H9 (cell line): ENCODE measurements at places on chromosomes 5 and 9. TPM values are rescaled to one million over a fixed set of nuclear protein-coding genes. Genes with fewer than 3 reads are reported as not detected.

GRCh38 chr5:82613891-82614290 lies 335.7 kb upstream of the RPS23 start:
- no peaks in the 10 kb centered on the region for H3K4me1 ChIP-seq
- no peaks in the 10 kb centered on the region for H3K27me3 ChIP-seq
- peaks cover 31% of the 10 kb centered on the region for H3K36me3 ChIP-seq
- DNase-seq: no peak

DNA sequence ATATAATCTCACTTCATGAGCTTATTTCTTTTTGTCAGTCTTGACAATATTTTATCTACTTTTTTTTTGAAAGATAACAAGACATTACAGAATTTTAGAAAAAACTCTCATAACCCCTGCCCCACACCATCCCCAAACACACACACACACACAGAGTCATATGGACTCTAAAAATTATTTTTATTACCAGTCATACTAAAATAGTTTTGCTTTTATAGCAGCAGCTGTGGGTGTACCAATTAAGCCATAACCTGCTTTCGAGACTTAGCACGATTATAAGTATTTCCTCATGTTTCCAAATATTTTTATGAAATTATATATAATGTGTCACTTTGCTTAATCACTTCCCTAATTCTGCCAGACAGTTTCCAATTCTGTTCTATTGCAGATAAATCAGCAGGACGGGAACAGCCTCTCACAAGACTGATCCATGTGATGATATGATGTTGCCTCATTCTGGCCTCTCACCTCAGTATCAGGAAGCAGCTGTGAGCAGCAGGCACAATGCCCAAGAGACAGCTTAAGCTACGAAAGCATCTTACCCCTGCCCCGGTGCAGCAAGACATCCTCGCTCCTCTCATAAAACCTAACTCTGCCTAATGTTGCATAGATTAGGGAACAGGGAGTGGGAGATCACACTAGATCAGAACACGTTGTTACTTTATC lies 7.0 kb downstream of the PDCL start:
- no peak overlapping the region for H3K27ac ChIP-seq
- H3K27me3 ChIP-seq: no peaks in the 10 kb centered on the region
- H3K4me1 ChIP-seq: no peaks in the 10 kb centered on the region
- no peak overlapping the region for H3K4me3 ChIP-seq
- DNase-seq: no peak

GRCh38 chr9:79129865-79130480 lies 441.8 kb upstream of the TLE4 start:
- no peak overlapping the region for H3K27ac ChIP-seq
- no peak for DNase-seq
- no peaks in the 10 kb centered on the region for H3K27me3 ChIP-seq
- no peaks in the 10 kb centered on the region for H3K36me3 ChIP-seq
- H3K4me1 ChIP-seq: peaks cover 2% of the 10 kb centered on the region; the same call in 1 of the 2 replicates
- H3K4me3 ChIP-seq: no peak overlapping the region

- no peaks in the 10 kb centered on the region for H3K36me3 ChIP-seq
- no peak overlapping the region for H3K4me3 ChIP-seq
- no peaks in the 10 kb centered on the region for H3K27me3 ChIP-seq
- no peaks in the 10 kb centered on the region; the same call in 1 of the 2 replicates for H3K4me1 ChIP-seq
Observed at GRCh38 chr9:8553444-8553843, 753.9 kb upstream of the DMAC1 start.

DNA sequence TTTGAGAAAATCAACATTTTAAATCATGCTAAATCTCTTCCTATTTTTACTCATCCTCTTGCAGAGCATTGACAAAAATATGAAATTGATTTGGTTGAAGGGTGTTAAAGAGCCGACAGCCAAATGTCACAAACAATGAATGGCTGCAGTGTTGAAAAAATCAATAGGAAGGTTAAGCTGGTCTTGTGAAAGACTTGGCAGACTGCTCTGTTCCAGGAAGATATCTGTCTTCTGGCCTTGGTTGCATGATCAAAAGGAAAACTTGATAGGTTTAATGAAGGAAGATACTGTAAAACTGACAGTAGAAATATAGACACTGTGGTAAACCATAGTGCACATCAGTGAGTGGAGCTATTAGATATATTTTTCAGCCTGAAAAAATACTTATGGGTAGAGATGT lies 103.6 kb downstream of the PBX3 start:
- H3K36me3 ChIP-seq: peaks cover 3% of the 10 kb centered on the region; the same call in 2 of the 3 replicates
- no peaks in the 10 kb centered on the region for H3K27me3 ChIP-seq
- DNase-seq: no peak
- H3K27ac ChIP-seq: no peak overlapping the region
- H3K4me1 ChIP-seq: no peaks in the 10 kb centered on the region
- H3K4me3 ChIP-seq: no peak overlapping the region

GRCh38 chr9:36632892-36633291 lies 60.2 kb downstream of the MELK start:
- peaks cover 16% of the 10 kb centered on the region; the same call in 2 of the 3 replicates for H3K36me3 ChIP-seq
- no peaks in the 10 kb centered on the region for H3K4me1 ChIP-seq
- H3K4me3 ChIP-seq: no peak overlapping the region
- H3K27me3 ChIP-seq: no peaks in the 10 kb centered on the region
- no peak overlapping the region for H3K27ac ChIP-seq

DNA sequence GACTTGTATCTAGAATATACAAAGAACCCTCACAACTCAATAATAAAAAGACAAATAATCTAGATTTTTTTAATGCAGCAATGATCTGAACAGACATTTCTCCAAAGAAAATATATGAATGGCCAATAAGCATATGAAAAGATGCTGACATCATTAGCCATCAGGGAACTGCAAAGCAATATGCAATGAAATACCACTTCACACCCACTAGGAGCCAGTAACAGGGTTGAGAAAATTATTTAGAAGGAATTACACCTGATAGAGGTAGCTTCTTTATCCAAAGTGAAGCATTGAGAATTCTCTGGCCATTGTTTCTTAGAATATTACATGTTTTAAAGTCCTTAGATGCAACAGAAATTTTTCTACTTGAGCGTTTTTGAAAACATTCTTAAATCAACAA lies 316.9 kb downstream of the KCNN2 start:
- no peak for DNase-seq
- H3K27ac ChIP-seq: no peak overlapping the region
- H3K36me3 ChIP-seq: no peaks in the 10 kb centered on the region
- H3K4me1 ChIP-seq: no peaks in the 10 kb centered on the region

Gene PLPP7
- 1.9 and 2.4 TPM in 2 replicates for total RNA-seq
